ENCODE measurements at places on chromosomes 5 and 9.

DNA sequence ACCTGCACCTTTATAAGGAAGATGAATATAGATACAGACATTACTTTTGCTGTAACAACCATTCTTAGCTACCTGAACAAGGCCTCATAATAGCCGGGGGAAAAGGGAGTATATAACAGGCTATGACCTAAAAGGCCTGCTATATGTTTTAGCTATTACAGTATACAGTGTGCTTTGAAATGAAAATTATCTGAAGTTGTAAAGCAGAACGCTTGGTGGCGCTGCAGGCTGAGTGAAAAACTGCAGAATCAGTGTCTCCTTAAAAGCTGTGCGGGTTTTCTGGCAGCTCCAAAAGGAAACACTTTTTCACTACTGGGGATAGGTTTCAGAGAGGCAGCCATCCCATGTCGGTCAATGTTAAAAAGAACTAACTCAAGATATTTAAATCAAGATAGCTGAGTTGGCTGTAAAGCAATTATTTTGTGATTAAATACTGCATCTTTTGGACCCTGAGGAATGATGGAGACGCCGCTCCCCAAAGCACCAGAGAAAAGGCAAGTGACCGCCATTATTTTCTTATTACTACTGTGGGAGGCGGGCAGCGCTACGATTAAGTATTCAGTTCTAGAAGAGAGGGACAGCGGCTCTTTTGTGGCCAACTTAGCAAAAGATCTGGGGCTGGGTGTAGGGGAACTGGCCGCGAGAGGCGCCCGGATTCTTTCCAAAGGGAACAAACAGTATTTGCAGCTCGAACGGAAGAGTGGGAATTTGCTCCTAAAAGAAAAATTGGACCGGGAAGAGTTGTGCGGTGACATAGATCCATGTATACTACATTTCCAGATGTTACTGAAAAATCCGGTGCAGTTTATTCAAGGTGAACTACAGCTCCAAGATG is 5.9 kb downstream of the PCDHB6 start:
- DNase-seq: no peak

DNA sequence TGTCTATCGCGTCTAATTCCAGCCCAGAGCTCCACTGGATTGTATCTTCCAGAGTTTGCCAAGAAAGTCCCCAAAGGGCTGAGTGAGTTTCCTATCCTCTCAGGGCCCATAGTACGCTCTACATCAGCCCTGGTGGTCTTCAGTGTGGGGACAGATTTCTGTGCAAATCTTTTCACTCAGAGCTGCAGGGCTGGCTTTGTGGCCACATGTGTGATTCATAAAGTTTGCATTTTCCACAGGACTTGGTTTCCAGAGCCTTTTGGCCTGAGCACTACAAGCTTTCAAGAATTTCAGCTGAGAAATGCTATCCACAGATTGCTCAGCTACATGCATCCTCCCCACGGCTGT is 76.7 kb upstream of the CXCL14 start:
- no peak for DNase-seq

- no peak for DNase-seq
These were observed 52.3 kb upstream of the MTAP start for GRCh38 chr9:21750021-21750735.

- no peak for DNase-seq
These were observed 23.3 kb upstream of the ACO1 start for GRCh38 chr9:32360983-32361673.

DNA sequence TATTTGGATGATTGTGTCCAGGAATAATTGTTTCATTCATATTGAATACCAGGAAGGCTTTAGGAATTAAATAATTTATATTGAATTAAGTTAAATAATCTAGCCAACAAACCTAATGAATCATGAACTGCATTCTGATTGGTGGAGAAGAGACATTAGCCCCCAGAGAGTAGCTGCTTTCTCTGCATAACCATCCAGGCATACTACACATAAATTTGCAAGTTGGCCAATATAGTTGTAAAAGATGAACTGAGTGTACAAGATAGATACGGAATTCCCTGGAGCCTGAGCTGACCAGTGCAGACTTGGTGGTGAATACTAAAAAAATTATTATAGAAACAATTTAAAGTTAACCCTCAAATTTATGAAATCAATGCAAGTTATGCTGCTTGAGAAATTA is 311.8 kb upstream of the KIF2A start:
- no peak for DNase-seq

- DNase-seq: no peak
These were observed 30.6 kb downstream of the PLPP7 start for GRCh38 chr9:131320031-131320685.

DNA sequence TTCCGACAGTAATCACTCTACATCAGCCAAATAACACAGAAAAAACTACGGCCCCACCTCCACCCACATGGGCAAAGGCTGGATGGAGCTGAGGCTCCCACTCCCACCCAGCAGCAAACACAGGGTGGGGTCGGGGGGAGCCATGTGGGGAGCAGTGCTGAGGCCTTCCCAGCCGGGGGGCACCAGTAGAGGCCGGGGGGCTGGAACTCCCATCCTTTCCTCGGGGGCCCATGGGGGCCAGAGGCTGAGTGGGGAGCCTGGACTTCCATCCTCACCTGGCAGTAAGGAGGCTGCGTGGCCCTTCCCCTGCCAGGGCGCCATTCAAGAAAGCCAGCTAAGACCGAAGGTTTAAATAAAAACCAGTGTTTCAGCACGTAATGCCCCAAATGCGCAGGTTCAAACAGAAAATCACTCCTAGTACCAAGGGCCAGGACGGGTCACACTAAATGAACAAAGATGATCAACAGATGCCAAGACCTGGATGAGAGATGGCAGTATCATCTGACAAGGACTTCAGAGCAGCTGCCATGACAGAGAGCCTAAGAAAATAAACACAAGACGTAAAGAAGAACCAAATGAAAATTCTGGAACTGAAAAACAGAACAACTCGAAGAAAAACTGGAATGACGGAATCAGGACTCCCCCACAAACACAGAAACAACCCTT is 9.4 kb downstream of the CCDC127 start:
- no peak for DNase-seq

GRCh38 chr5:112583166-112583565 is 154.5 kb upstream of the APC start:
- DNase-seq: no peak

DNA sequence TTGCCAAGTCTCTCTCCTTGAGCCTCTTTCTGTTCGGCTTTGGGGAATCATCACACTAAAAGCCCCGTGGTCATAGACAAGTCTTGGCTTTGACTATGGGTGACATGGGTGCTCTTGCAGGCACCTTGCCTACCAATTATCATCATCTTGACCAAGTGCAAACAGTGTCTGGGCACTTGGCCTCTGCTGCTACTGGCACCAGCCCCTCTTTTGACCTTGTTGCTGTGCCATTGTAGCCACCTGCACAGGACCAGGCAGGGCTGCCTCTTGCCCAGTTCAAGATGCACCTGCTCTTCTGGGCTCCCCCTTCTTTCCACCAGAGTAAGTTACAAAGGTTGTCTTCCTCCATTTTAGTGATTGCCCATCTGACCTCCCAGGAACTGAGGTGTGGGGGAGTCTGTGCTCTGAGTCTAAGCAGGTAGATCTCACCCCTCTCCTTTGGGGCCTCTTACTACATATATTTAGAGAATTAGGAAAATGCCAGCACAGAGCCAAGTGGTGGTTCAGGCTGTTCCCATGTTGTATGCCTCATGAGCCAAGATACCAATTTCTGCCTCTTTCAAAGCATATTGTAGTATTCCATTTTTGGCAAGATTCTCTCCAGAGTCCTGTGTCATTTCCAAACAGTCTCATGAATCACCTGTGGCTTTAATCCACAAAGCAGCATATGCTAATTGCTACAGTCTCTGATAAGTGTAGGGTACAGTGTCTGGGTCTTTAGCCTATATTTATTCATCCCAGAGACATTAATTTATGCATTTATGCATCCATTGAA is 142.9 kb upstream of the DAP start:
- DNase-seq: no peak

GRCh38 chr5:78755822-78756429 is 107.4 kb upstream of the LHFPL2 start:
- DNase-seq: no peak

DNA sequence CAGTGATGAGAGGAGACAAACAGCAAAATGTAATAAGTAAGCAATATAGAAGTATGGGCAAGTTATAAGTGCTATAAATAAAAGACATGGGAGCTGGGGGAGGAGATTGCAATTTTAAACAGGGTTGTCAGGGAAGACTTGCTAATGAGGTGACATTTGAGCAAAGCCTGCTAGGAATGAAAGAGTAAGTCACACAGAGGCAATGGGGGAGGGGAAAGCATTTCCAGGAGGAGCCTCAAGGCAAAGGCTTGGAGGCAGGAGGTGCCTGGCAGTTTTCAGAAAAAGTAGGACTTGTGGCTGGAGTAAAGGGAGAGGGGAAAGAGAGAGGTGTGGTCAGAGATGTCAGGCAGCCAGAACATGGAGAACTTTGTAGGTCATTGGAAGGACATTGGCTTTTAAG is 124.4 kb upstream of the NMUR2 start:
- DNase-seq: no peak

- no peak for DNase-seq
These were observed 18.2 kb downstream of the NR2F1 start for GRCh38 chr5:93601071-93601801.
